ENCODE measurements at places on chromosomes 4 and X.

- peak; percentile 85 for DNase-seq
Observed at GRCh38 chrX:23292988-23293651, 41.5 kb upstream of the PTCHD1 start.

- no peak for DNase-seq
Observed at GRCh38 chr4:62940229-62940628, 1469.0 kb downstream of the TECRL start.

DNA sequence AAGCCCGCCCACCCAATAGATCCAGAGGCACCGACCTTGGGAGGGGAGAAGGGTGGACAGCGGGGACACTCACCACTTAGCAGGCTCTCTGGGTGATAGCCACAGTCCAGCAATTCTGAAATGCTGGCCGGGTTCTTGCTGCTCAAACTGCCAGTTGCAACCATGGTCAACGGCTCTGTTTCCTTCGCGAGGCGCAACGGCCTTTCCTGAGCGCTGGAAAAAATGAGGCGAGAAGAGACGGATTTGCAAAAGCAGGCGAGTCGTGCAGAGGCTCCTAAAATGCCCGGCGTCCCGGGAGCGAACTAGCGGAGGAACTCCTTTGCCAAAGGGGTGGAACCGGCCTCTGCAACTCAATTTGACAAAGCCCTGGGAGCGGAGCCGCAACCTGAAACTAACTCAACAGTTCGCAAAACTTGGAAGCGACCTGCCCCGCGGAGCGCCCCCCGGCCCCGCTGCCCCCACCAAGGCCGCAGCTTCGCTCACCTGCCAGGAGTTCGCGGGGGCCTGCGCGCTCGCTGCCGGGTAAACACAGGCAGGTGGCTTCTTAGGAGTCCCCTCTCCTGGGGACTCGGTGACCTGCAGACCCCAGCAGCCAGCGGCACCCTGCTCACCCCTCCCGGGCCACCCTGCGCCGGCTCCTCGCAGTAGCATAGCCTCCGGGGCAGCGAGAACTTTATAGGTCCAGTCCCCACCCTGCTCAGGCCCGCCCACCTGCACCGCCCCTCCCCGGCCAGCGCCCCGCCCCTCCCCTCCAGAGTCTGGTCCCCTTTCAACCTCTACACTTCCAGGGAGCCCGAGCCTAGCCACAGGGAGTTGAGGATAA lies at the start of gene DDIT4L:
Gene DDIT4L, minus strand, starts transcription at position 649 of the 823 bp plus-strand sequence. Its CDS starts 485 bp downstream, at position 164.
- DNase-seq = peak; percentile 49

DNA sequence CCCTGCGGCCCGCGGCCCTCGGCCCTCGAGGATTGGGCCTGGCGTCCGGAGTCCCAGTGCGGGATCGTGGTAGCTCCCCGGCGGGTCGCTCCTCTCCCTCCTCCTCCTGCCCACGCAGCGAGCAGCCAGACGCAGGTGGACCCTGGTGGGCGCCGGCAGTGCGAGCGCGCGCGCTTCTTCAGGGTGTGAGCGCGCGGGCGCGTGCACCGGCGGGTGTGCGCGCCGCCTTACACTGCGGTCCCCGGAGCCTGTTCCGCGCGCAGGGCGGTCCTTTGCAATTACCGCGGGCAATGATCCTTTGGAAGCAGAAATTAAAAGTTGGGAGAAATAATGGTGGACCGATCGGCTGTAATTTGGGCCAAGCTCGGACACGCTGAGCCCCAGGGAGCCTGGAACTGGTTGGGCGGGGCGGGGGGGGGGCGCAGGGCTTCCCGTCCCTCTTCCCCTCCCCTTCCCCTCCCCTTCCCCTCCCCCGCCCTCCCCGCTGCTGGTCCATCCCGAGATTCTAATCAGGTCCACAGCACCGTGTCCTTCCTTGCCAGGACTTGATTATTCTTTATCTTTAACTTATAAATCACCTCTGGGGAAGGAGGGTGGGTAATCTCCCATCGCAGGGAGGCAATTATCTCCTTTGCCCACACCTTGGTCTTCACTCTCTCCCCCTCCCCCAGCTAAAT lies 1.6 kb upstream of the NKX1-1 start:
- DNase-seq = no peak

DNA sequence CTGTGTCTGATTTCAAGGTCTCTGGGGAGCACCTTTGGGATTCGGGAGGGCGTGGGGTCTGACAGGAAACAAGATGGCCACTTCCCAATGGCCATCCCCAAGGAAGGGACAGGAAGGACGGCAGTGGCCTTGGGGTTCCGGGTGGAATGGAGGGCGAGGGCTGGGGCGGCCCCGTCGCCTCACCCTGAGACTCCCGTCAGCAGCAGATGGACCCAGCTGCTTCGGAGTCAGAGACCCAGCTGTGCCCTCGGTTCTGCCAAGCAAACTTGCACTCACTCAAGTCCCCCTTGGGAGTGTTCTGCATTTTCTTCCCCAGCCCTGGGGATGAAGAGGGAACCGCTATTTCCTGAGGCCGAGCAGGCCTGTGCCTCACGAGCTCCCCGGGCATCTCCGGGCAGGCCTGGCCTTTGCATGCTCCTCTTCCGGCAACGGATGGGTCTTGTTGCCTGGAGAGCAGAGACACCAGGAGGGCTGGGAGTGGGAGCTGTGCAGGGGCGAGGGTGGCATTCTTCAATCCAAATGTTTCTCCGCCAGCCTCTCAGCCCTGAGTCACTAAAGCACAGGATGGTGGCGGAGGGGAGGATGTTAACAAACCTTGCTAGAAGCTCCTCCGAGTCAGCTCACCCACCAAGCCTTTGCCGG lies 6.8 kb upstream of the DUSP9 start:
- no peak for DNase-seq

DNA sequence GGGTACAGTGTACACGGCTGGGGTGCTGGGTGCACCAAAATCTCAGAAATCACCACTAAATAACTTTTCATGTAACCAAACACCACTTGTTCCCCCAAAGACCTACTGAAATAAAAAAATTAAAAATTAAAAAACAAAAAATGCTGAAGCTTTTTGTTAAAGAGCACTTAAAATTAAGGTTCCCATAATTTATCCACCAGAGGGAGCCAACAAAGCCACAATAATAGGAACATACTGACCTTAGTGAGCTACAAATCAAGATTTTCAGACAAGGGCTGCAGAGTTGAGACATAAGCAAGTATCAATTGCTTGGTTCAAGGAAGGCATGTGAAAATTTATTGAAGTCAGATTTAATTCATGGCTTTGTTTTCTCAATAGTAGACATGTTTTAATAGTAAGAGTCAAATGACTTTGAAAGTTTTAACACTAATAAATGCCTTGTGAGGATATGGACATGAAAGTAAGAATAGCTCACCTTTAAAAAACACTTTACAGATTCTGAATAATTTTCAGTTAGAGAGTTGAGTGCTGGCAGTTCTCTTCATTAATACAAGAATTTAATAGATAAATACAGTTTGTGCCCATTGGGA lies 43.0 kb upstream of the SCOC start:
- peak; percentile 21 for DNase-seq

DNA sequence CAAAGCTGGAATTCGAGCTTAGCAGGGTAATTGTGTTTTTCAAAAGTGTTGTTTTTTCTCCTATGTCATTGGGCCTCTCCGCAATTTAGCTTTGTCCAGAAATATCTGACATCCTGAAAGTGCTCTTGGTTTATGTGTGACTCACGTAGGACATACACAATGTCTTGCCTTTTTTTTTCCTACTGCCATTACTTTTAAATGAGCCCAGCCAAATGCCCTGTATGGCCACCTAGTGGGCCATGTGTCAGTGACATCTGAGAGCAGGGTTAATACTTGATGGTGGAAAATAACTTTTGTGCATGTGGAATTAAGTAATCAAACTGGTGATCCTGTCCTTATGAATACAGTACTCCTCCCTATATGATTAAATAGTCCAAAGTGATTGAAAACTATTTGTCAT lies 1411.1 kb upstream of the TENM3 start:
- no peak for DNase-seq

DNA sequence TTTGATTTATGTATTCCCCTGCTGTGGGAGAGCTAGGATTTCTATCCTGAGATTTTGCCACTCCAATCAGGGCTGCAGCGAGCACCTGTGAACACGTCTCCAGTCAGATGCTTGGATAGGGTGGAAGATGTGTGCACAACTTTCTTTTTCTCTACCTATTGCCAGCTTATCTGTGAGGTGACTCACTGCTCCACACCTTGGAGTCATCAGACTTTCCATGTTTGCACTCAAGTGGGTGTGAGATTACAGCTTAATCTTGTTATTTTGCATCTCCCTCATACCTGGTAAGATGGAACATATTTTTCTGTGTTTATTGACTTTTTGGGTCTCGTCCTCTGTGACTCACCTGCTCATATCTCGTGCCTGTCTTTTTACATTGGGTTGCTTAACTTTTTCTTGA lies 32.2 kb downstream of the PSAPL1 start:
- no peak for DNase-seq

DNA sequence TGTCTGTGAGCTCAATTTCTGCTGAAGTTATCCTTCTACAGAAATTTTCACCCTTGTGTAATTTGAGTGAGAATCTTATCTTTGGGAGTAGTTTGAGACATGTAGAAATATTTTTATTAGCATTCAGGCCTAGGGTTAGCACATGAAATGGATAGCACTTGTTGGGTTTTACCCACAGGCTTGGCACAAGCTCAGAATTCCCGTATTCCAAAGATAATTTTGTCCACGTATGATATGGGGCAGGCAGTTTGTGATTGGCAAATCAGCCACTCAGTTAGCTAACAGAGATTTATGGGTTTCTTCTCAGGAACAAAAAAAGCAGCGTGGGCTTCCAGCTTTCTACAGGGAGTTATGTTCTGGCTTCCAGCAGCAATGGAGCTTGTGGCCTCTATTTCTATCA lies 117.9 kb upstream of the DCAF8L1 start:
- DNase-seq = no peak

DNA sequence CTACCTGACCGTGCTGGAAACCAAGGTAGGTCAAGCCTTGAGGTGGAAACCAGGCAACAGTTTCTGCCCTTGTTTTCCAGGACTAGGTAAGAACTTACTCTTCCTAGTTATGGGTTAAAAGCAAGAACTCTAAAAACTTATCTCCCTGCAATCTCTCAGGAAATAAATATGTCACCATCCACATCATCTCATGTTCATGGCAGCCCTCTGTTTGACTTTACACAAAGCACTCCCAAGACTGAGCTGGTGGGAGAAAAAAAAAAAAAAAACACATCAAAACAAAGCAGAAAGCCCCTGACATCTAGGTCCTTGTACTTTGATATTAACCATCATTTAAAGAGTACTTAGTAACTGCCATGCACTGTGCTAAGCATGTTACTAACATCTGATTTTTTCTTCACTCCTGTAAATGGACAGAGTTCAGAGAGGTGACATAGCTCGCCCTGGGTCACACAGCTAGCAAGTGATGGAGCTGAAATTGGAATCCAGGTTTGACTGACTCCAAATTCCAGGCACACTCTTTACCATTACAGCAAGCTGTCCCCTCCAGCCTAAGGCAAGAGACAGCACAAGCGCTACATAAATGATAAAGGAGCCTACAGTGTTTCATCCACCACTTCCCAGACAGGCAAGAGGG lies 102.8 kb upstream of the NOCT start:
- DNase-seq = no peak

DNA sequence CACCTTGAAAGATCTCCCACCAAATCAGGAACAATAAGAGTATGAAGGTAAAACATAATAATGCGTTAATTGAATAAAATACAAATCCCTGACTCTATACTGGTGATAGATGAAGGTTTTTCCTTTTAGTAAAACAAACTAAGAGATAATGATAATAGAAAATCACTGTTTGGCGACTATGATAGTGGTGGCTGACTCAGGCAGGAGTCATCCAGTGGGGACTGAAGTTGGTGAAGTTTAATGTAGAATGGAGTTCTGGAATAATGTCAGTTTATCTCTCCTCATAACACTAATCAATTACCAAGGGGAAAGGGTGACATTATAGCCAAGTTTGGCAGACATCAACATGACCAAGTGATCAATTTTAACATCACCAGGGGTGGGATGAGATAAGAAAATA lies 21.3 kb downstream of the ABCG2 start:
- no peak for DNase-seq

DNA sequence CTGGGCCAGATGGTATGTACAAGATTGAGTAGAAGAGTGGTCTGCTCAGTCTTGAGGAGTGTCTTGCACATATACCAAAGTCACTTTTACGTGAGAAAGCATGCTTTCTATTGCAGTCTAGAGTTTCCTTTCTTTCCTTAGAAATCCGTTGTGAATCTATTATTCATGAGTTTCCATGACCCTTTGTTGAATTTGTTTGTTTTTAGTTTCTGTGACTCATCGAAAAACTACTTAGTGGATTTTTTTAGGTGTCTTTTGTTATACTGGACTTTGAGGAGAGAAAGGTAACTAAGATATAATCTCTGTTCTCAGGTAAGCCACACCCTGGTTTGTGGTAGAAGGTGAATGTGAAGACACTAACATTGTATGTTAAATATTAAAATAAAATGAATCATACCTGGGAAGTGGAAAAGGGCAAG lies 23.0 kb downstream of the GALNT7 start:
- no peak for DNase-seq

GRCh38 chr4:4867375-4868039 lies 8.0 kb downstream of the MSX1 start:
- DNase-seq = no peak

DNA sequence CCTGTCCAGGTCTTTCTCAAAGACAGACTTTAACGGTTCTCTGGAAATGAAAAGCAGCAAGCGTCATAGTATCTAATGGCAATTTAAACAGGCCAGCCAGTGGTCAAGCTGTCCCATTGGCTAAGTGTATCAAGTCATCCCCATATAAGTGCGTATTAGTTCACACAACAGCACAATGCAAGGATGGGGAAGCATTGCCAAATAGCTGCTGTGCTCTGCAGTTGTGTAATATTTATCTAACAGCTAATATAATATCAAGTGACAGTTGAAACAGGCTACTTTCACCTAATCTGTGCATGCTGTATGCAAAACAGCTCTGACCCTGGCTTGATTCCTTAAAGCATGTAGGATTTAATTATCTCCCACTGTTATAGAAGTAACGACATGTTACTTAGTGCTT lies 134.8 kb upstream of the PPARGC1A start:
- DNase-seq = no peak

DNA sequence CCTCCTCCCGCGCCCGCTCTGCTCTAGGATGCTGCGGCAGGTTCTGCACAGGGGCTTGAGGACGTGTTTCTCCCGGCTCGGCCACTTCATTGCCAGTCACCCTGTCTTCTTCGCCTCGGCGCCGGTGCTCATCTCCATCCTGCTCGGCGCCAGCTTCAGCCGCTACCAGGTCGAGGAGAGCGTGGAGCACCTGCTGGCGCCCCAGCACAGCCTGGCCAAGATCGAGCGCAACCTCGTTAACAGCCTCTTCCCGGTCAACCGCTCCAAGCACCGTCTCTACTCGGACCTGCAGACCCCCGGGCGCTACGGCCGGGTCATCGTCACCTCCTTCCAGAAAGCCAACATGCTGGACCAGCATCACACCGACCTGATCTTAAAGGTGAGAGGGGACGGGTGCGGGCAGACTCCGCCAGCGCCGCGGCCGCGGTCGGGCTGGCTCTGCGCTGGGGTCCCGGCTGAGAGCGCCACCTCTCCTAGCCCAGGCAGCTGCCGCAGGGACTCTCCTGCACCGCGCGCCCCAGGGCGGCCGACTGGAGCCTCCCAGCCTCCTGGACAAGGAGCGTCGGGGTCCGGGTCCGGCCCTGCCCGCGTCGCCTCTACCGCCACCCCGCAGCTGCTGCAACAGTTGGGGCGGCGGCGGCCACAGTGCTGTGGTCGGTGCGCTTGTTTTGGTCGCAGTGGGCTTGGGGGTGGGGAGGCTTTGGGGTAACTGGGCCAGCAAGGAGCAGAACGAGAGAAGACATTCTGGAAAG lies at the start of gene PTCHD1:
Gene PTCHD1, plus strand, starts transcription at position 2 of the 752 bp plus-strand sequence. Its CDS starts 27 bp downstream, at position 29.
- no peak for DNase-seq

Measured in ACHN (cell line).